EH (cell line): ENCODE measurements at places on chromosomes 6 and 20.

- no peak for DNase-seq
These were observed 90.3 kb downstream of the ARHGAP18 start for GRCh38 chr6:129619579-129620233.

- no peak for DNase-seq
These were observed 46.2 kb upstream of the ARMH2 start for GRCh38 chr6:24844903-24845302.

DNA sequence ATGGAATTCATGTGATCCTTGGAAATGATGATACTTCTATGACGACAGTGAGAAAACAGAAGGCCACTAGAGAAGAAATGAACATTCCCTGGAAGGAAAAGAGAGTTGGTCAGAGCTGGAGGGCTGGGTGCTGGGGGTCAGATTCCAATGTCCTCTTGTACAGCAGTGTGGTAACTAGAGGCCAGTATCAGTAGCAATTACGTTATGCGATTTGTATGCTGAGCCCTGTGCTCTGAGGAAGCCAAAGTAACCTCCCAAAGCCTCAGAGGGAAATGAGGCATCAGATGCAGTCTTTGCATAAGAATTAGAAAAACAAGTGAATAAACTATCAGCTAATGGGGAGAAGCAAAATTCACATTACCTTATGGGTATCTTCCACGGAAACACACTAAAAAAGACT, 65.5 kb upstream of the SLC4A11 start:
- no peak for DNase-seq

DNA sequence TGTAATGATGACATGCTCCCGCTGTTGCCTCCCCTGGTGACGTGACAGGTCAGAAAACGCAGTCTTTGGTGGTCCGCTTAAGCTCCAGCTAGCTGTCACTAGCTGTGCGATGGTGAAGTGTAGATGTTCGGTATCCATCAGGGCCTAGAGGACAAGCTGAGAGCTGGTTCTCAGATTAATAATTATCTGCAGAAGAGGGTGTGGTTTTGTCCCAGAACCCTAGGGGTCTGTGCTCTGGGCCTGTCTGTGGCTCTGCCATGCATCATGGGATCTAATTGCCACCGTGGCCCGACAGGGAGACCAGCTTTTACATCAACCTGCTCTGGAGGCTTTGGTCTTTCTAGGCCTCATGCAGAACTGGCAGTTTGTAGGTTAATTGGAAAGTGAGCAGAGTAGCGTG, 34.1 kb downstream of the ERMARD start:
- DNase-seq = no peak

DNA sequence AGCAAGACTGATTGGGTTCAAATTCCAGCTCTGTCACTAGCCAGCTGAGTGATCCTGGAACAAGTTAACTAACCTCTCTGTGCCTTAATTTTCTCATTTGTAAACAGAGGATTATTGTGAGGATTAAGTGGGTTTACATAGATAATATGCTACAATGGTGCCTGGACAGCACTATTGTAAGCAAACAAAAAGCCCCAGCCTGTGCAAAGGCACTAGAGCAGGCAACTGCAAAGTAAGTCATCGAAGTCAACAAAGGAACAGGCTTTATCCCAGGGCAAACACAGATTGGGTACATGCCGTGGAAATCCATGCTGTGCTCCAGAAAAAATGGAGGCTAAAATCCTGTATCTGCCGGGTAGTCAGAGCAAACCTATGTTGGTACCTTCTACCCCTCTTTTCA, 43.2 kb upstream of the CTNNBL1 start:
- no peak for DNase-seq

- peak; percentile 69 for DNase-seq
These were observed 1294.9 kb upstream of the CITED2 start for GRCh38 chr6:140669321-140669720.

DNA sequence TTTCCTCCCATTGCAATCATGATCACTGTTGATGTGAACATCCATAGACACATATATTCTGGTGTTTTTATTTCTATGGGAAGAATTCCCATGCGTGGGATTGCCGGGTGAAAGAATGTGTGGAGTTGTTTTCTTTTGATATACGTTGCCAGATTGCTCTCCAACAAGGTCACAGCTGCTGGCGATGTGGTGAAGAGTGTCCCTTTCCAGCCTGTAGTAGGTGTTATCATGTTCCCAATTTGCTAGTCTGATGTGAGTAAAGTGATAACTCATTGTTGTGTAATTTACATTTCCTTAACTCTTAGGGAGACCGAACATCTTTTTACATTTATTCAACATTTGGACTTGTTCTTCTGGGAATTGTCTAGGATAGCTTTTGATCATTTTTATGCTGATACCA, 14.5 kb upstream of the ELMO2 start:
- no peak for DNase-seq

- peak; percentile 84 for DNase-seq
These were observed at the start of gene SNTA1 for GRCh38 chr20:33443512-33444239. Gene SNTA1 (minus strand): TSS chr20:33443763. CDS start chr20:33443620, 143 bp downstream.

GRCh38 chr6:133396233-133396983, 155.3 kb downstream of the EYA4 start:
- no peak for DNase-seq

DNA sequence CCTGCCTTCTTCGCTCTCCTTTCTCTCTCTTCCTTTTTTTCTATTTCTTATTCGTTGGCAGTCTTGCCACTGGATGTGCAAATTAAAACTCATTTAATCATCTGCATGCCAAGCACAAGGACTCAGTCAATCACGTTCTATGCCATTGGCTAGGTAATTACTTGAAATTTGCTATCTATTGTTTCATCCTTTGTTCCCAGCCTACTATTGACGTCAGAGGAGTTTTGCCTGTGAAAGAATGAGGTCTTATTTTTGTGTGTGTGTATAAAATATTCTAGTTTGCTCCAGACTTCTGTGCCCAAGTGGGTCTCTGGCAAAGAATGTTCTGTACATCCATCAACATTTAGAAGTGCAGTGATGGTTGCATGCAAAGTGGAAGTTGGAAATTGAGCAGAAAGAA, 132.3 kb upstream of the DOK5 start:
- no peak for DNase-seq

DNA sequence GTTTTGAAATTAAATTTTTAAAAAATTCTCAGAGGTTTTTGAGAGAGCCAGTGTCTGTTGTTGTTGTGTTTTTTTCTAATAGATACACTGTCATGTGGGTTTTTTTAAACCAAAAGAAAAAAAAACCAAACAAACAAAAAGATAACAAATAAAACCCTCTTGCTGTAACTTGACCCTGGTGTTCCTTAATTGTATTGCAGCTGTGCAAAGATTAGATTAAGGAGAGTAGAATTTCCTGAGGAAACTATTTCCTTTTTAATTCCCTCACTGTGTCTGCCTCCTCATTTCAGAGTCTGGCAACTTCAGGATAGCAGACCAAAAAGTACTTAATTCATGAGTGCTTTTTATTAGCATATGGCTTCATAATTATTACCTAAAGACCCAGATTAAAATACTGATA, 281.9 kb downstream of the EPM2A start:
- DNase-seq = no peak
